ENCODE measurements at places on chromosomes 5 and 9.

- no peak for DNase-seq
These were observed 51.9 kb upstream of the IL7R start for GRCh38 chr5:35804841-35805240.

- DNase-seq = no peak
These were observed 700 bp downstream of the SKP2 start for GRCh38 chr5:36152324-36153297.

GRCh38 chr5:113217619-113218184, 217.1 kb downstream of the TSSK1B start:
- DNase-seq = no peak

DNA sequence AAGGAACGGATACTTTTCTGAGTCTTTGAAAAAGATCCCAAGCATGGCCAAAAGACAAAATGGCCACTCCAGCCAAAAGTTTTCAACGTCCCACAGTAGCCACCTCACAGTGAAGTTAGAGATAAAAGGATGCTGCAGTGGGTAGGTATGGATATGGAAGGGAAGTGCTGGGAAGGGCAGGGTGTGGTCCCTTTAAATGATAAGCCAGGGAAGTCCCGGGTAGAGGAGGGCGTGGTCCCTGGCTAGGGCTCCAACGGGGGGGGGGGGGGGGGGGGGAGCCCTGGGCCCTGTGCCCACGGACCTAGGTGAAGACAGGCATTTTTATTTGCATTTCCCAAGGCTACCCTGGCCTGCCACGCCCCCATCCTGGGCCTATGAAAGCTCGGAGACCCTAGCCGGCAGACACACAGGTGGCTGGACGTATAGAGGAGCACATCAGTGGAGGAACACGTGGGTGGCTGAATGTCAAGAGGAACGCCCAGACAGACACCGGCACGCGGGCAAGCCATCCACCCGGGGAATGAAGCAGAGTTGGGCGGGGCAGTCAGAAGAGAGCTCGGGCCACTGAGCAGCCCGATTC, 306.7 kb downstream of the NFIB start:
- no peak for DNase-seq

- peak; percentile 93 for DNase-seq
These were observed 193.0 kb downstream of the AOPEP start for GRCh38 chr9:94919376-94920098.

GRCh38 chr9:137198051-137198901, 2.3 kb downstream of the TPRN start:
- DNase-seq = no peak

GRCh38 chr9:79061752-79062616, 509.8 kb upstream of the TLE4 start:
- DNase-seq = no peak

GRCh38 chr5:127389601-127390000, 99.0 kb downstream of the MEGF10 start:
- DNase-seq = no peak

DNA sequence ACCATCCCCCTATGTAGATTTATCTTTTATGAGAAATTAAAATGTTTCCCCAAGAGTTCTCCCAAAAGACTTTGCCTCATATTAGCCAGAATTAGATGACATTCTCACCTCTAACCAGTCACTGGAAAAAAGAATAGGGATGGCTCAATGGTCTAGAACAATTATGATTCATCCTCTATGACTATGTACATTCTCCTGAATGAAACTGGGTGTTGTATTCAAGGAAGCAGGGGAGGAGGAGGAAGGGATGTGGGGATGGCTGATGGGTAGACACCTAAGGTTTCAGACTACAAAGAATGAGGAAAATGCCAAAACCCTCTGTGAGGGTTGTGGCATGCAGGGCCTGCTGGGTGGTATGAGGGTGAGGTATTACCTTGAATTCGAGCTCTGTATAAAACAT, 49.5 kb upstream of the BRINP1 start:
- DNase-seq = no peak

DNA sequence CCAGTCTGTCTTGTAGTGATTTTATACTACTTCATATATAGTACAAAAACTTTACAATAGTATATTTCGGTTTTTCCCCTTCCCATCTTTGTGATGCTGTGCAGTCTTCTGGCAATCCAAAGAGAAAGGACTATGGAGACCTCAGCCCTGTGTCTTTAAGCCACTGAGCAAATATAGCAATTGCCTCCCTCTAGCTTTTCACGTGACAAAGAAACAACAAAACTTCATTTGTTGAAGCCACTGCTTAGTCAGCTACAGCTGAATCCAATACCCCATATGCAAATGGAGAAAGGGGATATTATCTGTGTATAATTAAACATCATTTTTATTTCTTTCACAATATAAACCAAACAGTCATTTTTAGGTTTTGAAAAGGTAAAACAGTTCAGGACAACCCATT, 142.8 kb upstream of the STK32A start:
- DNase-seq = no peak

- DNase-seq = no peak
These were observed 40.0 kb downstream of the NACC2 start for GRCh38 chr9:136054798-136055714.

GRCh38 chr5:170753311-170753710, 30.2 kb upstream of the GABRP start:
- no peak for DNase-seq

DNA sequence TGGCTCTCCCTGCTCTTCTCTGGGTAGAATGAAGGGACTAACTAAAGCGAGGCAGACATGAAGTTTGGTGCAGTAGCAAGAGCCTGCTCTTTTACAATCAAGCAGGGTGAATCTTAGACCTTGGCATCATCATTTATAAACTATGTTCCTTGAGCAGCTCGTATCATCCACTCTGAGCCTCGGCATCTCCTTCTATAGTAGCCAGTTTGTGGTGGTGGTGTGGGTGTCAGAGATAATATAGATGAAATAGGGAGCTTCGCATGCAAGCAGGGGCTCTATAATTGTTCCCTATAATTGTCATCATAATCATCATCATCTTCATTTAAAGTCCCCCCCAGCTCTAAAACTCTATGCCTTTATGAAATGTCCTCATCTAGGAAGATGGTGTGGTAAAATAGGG, 72.5 kb upstream of the SAP30L start:
- no peak for DNase-seq

DNA sequence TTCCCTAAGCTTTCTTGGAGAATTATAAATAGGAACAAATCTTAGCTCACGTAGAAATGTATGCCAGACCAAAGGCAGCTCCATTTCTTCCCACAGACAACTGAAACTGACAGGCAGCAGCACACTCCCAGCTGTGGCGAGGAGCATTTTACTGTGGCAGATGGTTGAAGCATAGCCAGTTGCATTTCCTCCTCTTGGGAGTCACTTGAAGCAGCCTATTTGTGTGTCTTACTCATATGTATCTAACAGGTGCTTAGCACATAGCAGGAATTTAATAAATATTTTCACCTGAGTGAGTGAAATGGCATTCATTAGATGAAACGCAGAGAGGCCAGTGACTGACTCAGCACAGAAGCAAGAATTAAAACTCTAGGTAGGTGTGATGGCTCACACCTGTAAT, 12.3 kb upstream of the MTMR12 start:
- DNase-seq = no peak

DNA sequence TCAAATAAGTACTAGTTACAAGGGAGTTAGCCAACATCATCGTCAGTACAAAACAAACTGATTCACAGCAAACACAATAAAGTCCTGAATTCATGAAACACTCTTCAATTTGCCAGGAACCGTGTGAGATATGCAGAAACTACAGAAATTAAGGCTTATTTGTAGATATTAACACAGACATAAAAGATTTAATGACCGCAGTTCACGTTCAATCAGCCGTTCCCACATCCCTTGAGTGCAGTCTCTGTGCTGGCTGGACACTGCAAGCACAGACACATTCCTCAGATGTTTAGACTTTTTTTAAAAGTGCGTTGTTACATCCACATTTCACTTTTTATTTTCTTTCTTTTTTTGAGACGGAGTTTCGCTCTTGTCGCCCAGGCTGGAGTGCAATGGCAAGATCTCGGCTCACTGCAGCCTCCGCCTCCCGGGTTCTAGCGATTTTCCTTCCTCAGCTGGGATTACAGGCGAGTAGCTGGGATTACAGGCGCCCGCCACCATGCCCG, 566 bp upstream of the CEP78 start:
- DNase-seq = no peak

DNA sequence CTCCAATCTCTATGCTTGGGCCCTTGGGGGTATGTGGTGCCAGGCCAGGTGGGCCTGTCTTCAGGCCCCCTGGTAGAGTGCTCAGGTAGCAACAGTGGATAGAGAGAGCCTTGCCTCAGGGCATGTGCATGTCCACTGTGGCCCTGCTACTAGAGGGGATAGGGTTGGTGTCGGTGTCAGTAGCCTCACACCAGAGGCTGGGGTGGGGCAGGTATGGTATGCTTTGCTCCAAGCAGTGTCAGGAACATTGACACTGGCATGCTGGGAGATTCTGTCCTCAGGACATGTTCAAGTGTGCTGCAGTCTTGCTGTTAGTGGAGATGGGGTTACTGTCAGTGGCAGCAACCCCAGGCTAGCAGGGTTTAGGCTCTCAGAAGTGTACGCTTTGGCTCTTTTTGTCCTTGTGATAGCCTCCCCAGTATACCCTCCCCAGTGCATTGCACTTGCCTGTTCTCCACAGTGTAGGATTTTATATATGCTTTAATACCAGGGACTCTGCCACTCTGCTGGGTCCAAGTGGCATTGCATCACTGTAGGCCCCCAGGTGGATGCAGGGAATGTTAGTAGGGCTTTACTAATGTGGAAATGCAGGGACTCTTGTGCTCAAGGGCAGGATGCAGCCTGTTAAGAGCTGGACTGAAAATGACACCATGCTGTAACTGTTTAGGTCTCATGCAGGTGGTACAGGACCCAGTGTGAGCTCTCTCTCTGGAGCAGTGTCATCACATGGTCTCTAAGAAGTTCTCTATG, 21.6 kb downstream of the RIC1 start:
- DNase-seq = no peak

GRCh38 chr5:148583421-148583965, 70.8 kb downstream of the HTR4 start:
- DNase-seq = no peak

GRCh38 chr5:109788596-109788995, 98.9 kb downstream of the MAN2A1 start:
- no peak for DNase-seq

- DNase-seq = no peak
These were observed 56.7 kb upstream of the SLC44A1 start for GRCh38 chr9:105187781-105188180.

- no peak for DNase-seq
These were observed 426.6 kb downstream of the ARHGEF28 start for GRCh38 chr5:74052441-74053221.

- no peak for DNase-seq
These were observed 1.1 kb upstream of the GAPVD1 start for GRCh38 chr9:125260561-125260960.

DNA sequence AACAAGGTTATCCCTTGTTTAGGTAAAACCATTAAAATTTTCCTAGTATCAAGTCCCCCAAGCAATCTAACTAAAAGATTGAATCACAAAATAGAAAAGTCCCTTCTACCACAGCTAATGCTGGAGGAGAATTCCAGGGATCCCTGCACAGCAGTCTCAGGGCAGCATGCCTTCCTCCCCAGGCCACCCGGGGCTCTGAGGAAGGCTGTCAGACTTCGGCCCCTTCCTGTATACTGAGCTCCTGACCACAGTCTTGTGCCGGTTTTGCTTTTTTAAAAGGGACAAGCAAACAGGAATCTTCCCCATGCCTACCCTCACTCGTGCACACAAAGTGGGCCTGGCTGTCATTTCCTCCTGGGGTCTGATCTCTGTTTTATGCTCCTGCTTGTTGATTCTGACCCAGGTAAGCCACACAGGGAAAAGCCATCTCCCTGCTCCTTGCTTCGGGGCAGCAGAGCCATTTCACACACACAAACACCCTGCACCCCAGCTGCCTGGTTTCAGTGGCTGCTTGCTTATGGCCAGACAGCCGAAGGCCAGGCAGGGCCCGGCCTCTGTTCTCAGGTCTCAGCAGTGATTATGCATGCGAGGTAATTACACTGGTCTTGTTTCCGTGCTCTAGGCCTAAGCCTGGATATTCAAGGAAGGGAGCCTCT, 211.9 kb downstream of the NXNL2 start:
- no peak for DNase-seq

DNA sequence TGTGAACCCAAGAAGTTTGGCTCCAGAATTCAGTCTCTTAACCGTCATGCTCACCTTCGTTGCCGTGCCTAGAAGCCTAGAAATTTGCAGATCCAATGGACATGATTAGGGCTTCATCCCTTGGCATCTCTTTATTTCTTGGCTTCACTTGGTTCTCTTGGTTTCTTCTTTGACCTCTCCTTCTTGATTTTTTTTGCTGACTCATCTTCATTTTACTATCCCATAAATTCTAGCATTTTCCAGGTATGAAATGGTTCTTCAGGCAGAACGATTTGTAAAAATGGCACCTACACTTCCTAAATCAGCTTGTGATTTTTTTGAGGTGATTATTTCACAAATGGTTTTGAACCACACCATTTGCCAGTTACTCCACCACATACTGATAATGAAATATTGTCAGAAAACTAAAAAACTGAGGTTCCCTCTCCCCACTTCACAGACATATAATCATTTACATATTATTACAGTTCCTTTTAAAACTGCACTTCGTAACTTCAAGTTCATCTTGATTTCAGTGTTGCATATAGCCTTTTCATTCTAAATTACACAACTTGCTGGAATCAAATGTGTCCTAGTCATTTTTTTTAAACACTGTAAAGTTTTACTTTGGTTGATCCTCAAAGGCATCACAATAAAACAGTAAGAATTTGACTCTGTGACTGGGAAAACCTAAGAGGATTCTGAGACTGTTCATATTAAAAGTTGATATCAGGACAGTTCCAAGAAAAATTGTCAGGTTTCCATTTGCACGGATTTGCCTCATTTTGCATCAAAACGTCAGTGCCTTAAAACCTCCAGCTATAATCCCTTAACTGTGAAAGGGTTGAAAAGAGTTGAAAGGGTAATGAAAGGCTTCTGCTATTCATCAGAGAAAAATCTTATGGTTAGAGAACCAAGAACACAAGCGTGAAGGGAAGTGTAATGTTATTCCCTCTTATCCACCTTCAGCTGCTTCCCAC, 8.9 kb upstream of the NREP start:
- no peak for DNase-seq

DNA sequence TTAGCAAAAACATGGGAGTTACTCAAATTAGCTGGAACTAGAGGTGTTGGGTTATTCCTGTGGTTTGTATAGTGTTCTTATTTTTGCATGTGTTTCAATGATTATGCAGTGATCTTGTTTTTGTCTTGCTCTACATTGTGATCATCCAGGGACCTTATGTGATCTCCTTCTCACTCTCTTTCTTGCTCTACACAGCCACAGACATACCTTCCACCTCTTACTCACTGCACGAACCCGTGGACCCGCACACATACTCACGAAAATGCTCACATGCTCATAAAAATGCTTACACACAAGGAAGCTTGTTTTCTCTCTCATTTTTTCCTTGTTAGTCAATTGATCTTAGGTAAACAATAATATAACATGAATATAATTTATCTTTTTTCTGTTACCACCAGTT, 187.1 kb downstream of the KDM4C start:
- DNase-seq = no peak
